ENCODE measurements at places on chromosomes 3 and 15. TPM values are rescaled to one million over a fixed set of nuclear protein-coding genes. Genes with fewer than 3 reads are reported as not detected.

DHFR2 gene
- 10.3 TPM for total RNA-seq

TMEM212 gene
- total RNA-seq, result not detected

DNA sequence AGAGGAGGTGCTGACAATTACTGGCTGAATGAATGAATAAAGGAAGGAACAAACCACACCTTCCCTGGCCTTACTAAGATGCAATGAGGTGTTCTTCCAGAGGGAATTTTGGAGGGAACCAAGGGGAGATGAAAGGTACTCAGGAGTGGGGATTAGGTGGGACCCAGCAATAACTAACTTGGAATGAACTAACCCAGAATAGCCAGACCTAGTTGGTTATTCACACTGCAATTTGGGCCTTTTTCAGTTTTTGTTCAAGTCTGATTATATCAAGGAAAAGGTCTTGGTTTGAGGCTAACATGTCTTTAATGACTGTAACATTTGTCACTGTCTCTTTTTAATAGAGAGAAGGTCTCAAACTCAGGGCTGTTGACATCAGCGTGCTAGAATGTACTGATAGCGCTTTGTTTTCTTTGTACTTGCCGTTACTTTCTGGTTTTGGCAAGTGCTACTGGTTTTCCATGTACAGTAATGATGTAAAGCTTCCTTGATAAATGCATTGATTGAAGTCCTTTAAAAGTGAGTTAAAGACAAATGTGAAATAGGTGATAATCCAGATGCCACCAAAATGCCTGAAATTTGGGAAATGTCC lies 3.2 kb upstream of the PLXND1 start:
- peaks cover 7% of the 10 kb centered on the region for H3K4me1 ChIP-seq
- no peak overlapping the region for H3K4me3 ChIP-seq
- no peak overlapping the region for H3K27ac ChIP-seq
- no peak for DNase-seq
- H3K27me3 ChIP-seq, result peaks cover 12% of the 10 kb centered on the region
- no peaks in the 10 kb centered on the region for H3K36me3 ChIP-seq

- H3K27me3 ChIP-seq, result no peaks in the 10 kb centered on the region
- peak overlapping the region; percentile 36 for H3K4me3 ChIP-seq
- peak overlapping the region; percentile 88 for H3K27ac ChIP-seq
- DNase-seq, result peak; percentile 75
- peaks cover 37% of the 10 kb centered on the region for H3K36me3 ChIP-seq
Measured at GRCh38 chr3:72375237-72376076, 472.8 kb downstream of the SHQ1 start.

- no peak overlapping the region for H3K27ac ChIP-seq
- H3K4me1 ChIP-seq, result no peaks in the 10 kb centered on the region
- no peak for DNase-seq
- H3K27me3 ChIP-seq, result no peaks in the 10 kb centered on the region
- H3K36me3 ChIP-seq, result no peaks in the 10 kb centered on the region
Measured at GRCh38 chr3:121601212-121601812, 8.1 kb downstream of the FBXO40 start.

All from activated CD4-positive, alpha-beta T cell treated with anti-CD3 and anti-CD28 coated beads for 36 hours (primary cell).